ENCODE measurements at places on chromosomes 6 and 20. TPM values are rescaled to one million over a fixed set of nuclear protein-coding genes. Genes with fewer than 3 reads are reported as not detected.

The BEND6 gene
- 0.19 TPM for total RNA-seq

The KCNB1 gene
- not detected for total RNA-seq

The PAK5 gene
- not detected for total RNA-seq

The FAM209B gene
- total RNA-seq: not detected

The PRRT1 gene
- not detected for total RNA-seq

The CNR1 gene
- 1.3 TPM for total RNA-seq

The RSPH9 gene
- 0.19 TPM for total RNA-seq

The VNN1 gene
- total RNA-seq: 0.29 TPM

The COL10A1 gene
- not detected for total RNA-seq

The MICB gene
- 24.3 TPM for total RNA-seq

The UST gene
- under 0.01 TPM for total RNA-seq

The SDCBP2 gene
- total RNA-seq: 6.2 TPM

The RRP36 gene
- total RNA-seq: 110 TPM

The ZSCAN12 gene
- total RNA-seq: 5.3 TPM

The HLA-B gene
- 143 TPM for total RNA-seq

The FAM83C gene
- not detected for total RNA-seq

The GMNN gene
- 28.7 TPM for total RNA-seq

The LHFPL5 gene
- total RNA-seq: not detected

The NKX2-2 gene
- not detected for total RNA-seq

The PFDN4 gene
- 82.0 TPM for total RNA-seq

The ADGB gene
- total RNA-seq: not detected

The SLC17A9 gene
- total RNA-seq: 17.7 TPM

The RTF2 gene
- total RNA-seq: 75.3 TPM

The MLN gene
- not detected for total RNA-seq

The RAET1L gene
- not detected for total RNA-seq

The MACROD2 gene
- 0.33 TPM for total RNA-seq

The C6orf58 gene
- total RNA-seq: 0.38 TPM

The TLDC2 gene
- not detected for total RNA-seq

The BCAS4 gene
- total RNA-seq: 1.1 TPM

The GOPC gene
- total RNA-seq: 24.8 TPM

The SIM1 gene
- total RNA-seq: 0.33 TPM

The CABLES2 gene
- 3.9 TPM for total RNA-seq

The MYLK4 gene
- total RNA-seq: 0.65 TPM

The SYNDIG1 gene
- not detected for total RNA-seq

The MCHR2 gene
- not detected for total RNA-seq

The ZNF311 gene
- total RNA-seq: 0.33 TPM

The FNDC11 gene
- 1.3 TPM for total RNA-seq

The FAM110A gene
- 3.5 TPM for total RNA-seq

The CRISP2 gene
- total RNA-seq: not detected

The ALDH5A1 gene
- 0.98 TPM for total RNA-seq

The ADGRF5 gene
- total RNA-seq: 80.0 TPM

The TSBP1 gene
- not detected for total RNA-seq

The POU3F2 gene
- total RNA-seq: not detected

The CYP39A1 gene
- total RNA-seq: 0.33 TPM

The RFX6 gene
- total RNA-seq: not detected

The MICA gene
- total RNA-seq: 47.9 TPM

The ENPP5 gene
- total RNA-seq: not detected

The ULBP1 gene
- 0.65 TPM for total RNA-seq

The AK9 gene
- 4.4 TPM for total RNA-seq

The BPIFB1 gene
- not detected for total RNA-seq

The SULF2 gene
- 205 TPM for total RNA-seq

The LY6G6F gene
- not detected for total RNA-seq

The RALGAPB gene
- total RNA-seq: 44.7 TPM

The DNAH8 gene
- total RNA-seq: under 0.01 TPM

The DAAM2 gene
- total RNA-seq: 0.10 TPM
